ENCODE measurements at places on chromosomes 13 and 19.

DNA sequence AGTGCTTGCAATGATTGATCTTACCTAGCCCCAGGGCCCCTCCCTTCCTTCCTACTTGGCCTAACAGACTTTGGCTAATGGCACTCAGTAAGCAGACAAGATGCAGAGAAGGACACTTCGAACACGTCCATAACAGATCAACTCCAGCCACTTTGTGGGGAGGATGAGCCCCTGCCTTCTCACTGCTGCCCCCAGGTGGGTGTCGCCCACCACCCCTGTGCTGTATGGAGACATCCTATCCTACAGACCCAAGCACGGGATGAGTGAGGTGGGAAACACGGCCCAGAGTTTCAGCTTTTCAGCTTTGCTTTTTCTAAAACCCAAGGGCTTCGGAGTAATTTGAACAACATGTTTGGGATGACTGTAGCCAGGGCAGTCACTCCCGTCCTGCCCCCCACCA, 5.5 kb downstream of the SLC7A1 start:
- DNase-seq = no peak

- DNase-seq = no peak
Observed at GRCh38 chr13:100636441-100636840, 38.2 kb downstream of the TMTC4 start.

DNA sequence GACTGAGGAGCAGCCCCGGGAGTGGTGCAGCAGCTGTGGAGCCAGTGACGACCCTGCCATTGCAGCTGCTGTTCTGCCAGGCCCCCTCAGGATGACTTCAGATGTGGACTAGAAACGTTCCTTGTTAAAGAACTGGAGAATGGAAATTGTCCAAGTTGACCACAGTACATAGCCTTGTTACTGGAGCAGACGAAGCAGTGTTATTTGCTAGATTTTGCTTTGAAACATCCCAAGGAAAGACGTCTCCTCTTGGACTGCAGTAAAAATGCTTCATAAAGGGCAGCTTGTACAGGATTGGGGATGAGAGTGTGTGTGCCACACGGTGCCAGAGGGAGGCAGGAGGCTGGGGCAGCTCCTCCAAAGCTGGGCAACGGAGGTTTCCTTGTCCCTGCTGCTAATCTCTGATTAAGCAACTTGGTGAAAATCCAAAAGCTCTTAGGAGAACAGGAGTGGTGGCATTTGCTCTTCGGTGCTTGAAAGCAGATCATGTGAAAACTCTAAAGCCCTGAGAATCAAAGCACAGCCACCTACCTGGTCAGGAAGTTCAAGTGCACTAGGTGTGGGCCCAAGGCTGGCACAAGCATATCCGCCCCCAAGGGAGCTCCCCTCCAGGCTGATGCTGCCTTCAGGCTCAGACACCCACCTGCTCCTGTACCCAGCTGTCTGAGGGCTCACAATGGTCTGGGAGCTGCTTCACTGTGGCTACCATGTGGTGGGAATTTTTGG, 34.5 kb downstream of the SHISA2 start:
- DNase-seq = no peak

- DNase-seq = no peak
Observed at GRCh38 chr13:49308097-49308875, 60.6 kb downstream of the CDADC1 start.

DNA sequence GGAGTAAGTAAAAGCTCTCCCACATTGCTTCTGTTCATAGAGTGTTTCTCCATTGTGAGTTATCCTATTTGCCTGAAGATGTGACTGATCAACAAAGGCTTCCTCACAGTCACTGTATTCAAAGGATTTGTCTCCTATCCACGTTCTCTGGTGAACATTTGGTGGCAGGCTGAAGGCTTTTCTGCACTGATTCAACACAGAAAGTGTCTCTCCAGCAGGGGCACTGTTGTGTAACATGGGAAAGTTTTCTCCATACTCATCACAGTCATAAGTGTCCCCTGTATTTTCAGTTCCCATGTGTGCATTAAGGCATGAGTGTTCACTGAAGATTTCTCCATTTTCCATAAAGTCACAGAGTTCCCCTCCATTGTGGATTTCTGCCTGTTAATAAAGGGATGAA, 17.6 kb downstream of the ZNF121 start:
- no peak for DNase-seq

DNA sequence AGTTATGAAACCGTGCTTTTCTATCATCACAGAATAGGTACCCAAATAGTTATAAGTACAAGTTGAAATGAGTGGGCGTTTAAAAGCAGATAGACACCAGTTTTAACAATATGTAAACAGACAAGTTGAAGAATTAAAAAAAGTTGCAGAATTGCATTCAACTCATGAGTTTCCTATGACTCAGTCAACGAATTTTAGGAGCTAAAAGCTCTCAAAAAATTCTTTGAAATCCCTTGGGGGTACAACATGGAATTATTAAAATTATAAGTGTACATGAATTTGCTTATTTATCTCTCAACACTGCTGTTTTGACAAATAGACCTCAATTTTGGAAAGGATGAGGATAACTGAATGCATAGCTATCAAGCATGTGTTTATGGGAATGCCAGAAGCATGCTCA, 693.4 kb downstream of the PCDH9 start:
- no peak for DNase-seq

GRCh38 chr19:9799162-9799561, 19.7 kb downstream of the FBXL12 start:
- DNase-seq = no peak

DNA sequence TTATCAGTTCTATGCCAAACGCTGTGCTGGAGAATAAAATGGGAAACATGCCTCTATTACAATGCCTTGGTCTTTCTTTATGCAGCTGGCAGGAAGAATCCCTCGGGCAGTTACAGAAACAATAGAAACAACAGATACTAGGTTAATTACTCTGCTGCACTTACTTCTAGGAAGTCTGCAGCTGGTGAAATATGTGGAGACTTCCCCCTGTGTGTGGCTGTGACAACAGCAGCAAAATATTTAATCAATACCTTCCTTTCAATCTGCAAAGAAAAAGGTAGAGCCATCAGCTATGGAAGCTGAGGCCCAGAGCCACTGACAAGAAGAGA, 9.9 kb downstream of the STOML3 start:
- DNase-seq = no peak

DNA sequence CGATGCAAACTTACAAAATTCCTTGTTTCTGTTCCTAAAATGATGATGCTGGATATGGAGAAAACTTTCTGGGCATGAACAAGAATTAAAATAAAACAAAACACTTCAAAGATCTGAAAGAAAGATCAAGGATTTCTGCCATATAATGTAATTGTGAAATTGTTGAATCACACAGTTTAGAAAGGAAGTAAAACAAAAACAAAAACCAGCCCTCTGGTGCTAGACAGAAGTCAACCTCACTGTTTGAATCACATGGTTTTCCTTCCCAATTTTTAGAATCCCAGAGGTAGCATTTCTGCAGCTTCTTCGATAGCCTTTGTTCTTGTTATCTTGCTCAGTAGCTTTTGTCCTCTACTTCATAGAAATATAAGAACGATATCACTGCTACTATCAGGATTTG, 118.2 kb upstream of the ARGLU1 start:
- peak; percentile 55 for DNase-seq

DNA sequence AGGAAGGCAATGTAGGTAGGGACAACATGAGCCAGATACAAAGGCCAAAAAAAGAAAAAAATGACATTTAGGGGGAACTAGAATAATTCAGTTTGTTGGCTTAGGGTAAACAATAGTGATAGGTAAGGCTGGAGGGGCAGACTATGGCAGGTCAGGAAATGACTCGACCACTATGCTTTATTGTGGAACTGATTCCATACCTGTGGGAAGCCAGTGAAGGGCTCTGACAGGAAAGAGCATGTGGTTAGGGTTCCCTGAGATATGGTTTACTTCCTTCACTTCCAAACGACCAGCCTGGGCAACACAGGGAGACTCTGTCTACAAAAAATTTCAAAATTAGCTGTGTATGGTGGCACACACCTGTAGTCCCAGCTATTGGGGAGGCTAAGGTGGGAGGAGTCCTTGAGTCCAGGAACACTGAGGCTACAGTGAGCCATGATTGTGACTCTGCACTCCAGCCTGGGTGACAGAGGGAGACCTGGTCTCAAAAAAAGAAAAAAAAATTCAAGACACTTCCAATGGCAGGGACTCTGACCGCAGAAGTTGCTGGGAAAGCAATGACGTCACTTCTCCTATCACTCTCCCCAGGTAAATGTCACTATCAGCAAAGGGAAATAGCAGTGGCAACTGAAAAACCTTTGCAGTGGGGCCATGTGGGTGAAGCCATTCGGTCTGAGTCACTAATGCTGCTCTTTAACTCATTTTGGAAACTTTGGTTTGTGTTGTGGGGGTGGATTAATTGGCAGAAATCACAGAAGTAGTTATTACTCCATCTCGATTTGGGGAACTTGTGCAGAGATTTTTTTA, 192.8 kb upstream of the TSC22D1 start:
- peak; percentile 84 for DNase-seq

- no peak for DNase-seq
Observed at GRCh38 chr13:110214637-110215036, 92.3 kb downstream of the COL4A1 start.

DNA sequence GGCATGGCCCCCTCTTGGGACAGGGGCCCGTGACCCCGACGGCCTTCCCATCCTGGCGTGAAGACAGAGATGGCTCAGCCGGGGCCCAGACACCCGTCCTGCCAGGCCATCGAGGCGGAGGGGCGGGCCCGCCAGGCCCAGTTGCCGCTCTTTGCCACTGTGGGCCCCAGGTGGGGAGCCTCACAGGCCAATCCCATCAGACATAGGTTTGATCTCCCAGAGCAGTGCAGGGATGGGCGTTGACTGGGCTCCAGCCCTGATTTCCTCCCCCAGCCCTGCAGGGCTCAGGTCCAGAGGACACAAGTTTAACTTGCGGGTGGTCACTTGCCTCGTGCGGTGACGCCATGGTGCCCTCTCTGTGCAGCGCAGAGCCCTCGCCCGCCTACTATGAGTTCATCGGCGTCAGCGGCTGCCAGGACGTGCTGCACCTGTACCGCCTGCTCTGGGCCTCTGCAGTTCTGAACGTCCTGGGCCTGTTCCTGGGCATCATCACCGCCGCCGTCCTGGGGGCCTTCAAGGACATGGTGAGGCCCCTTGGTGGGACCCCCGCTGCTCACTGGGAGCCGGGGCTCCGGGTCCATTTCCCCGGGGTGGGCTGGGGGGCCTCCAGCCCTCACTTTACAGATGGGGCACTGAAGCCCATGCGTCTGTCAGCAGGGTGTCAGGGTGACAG, 42.4 kb downstream of the TMEM255B start:
- DNase-seq = no peak

DNA sequence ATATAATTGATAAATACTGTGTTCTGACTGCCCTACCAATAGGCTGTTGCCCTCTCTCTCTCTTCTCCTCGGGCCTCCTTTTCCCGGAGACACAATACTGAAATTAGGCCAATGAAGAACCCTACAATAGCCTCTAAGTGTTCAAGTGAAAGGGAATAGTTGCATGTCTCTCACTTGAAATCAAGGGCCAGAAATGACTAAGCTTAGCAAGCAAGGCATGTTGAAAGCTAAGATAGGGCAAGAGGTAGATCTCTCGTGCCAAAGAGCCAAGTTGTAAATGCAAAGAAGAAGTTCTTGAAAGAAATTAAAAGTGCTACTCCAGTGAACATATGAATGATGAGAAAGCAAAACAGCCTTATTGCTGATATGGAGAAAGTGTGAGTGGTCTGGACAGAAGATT, 13.3 kb downstream of the KATNAL1 start:
- DNase-seq = no peak

GRCh38 chr13:102038787-102039186, 363.1 kb downstream of the FGF14 start:
- DNase-seq = no peak

- DNase-seq = no peak
Observed at GRCh38 chr13:49208619-49209018, 11.5 kb upstream of the MLNR start.

- DNase-seq = no peak
Observed at GRCh38 chr13:73131247-73131646, 72.4 kb downstream of the KLF5 start.

- no peak for DNase-seq
Observed at GRCh38 chr13:114313061-114313860, 1.0 kb upstream of the CHAMP1 start.

GRCh38 chr19:56900573-56901097, 60.1 kb upstream of the PEG3 start:
- DNase-seq = no peak

DNA sequence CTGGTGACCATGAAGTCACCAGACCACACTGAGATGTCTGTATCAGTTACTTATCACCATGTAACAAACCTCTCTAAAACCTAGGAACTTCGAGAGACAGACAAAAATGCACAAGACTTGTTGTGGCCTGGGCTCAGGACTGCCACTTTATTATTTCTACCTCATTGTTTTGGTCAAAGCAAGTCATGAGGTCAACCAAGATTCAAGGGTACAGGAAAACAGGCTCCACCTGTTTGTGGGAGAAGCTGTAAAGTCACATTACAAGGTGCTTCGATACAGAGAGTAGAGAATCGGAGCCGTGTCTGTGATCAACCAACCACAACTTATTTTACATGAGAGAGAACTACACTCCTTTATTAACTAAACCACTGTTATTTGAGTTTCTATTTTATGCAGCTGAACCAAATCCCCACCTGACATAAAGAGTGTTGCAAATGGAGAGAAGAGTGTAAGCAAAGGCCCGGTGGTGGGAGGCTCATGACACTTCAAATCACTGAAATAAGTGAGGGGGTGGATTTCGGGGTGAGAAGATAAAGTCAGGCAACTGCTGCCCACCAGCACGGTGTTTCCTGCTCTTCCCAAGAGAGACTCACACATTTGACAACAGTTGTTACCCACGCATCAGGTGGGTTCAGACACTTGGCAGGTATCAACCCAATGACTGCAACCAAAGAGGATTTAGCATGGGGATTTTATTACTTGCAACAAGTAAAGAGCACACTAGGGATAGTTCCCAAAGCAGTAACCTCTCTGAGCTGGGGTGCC, 39.0 kb upstream of the IGSF23 start:
- DNase-seq = no peak

DNA sequence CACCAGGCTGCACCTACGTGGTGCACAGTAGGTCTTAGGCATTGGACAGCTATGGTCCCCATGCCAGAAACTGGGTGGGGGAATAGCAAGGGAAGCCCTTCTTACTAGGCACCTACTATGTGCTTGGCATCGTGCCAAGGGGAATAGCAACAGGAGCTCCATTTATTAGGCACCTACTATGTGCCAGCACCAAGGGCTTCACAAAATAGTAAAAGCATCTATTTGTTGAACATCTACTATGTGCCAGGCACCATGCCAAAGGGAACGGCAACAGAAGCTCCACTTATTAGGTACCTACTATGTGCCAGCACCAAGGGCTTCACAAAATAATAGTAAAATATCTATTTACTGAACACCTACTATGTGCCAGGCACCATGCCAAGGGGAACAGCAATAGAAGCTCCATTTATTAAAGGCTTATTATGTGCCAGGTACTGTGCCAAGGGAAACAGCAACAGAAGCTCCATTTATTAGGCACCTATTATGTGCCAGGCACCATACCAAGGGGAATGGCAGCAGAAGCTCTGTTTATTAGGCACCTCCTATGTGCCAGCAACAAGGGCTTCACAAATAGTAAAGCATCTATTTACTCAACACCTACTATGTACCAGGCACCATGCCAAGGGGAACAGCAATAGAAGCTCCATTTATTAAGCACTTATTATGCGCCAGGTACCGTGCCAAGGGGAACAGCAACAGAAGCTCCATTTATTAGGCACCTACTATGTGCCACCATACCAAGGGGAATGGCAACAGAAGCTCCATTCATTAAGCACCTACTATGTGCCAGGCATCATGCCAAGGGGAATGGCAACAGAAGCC, 108.5 kb downstream of the PTPRS start:
- no peak for DNase-seq

Data from inflammatory macrophage (primary cell).